Stomach (tissue), 19 donors: ENCODE measurements at places on chromosomes 2 and 18. TPM values are rescaled to one million over a fixed set of nuclear protein-coding genes. Genes with fewer than 3 reads are reported as not detected.

DNA sequence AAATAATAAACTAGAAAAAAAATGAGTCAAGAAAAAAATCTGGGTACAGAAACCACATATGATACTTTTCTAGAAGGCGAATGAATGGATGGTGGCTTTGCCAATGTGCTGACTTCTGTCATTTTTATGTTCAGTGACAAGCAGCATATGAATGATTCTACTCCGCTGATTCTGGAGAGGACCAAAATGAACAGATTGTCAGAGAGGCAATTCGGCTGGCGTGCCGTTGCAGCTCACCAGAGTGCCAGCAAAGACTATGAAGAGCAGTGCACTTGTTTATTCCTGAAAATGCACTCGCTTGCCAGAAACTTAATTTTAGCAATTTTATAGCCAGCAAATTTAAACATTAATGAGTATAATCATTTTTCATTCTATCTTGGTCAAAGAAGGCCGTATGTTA, 105.9 kb upstream of the NYAP2 start:
- no peak overlapping the region for H3K27ac ChIP-seq
- H3K27me3 ChIP-seq = no peaks in the 10 kb centered on the region
- H3K4me1 ChIP-seq = no peaks in the 10 kb centered on the region
- H3K4me3 ChIP-seq = no peak overlapping the region
- no peaks in the 10 kb centered on the region for H3K36me3 ChIP-seq
- DNase-seq = no peak

Gene KLHL30
- not detected for total RNA-seq

GRCh38 chr2:31446848-31447247, 32.3 kb upstream of the XDH start:
- DNase-seq = no peak
- no peak overlapping the region for H3K4me3 ChIP-seq
- H3K27me3 ChIP-seq = no peaks in the 10 kb centered on the region
- H3K27ac ChIP-seq = no peak overlapping the region

GRCh38 chr18:41320100-41320499, 634.9 kb upstream of the PIK3C3 start:
- no peak for DNase-seq
- H3K36me3 ChIP-seq = no peaks in the 10 kb centered on the region
- H3K4me3 ChIP-seq = no peak overlapping the region
- no peaks in the 10 kb centered on the region for H3K27me3 ChIP-seq

Gene PDE1A
- total RNA-seq = not detected

DNA sequence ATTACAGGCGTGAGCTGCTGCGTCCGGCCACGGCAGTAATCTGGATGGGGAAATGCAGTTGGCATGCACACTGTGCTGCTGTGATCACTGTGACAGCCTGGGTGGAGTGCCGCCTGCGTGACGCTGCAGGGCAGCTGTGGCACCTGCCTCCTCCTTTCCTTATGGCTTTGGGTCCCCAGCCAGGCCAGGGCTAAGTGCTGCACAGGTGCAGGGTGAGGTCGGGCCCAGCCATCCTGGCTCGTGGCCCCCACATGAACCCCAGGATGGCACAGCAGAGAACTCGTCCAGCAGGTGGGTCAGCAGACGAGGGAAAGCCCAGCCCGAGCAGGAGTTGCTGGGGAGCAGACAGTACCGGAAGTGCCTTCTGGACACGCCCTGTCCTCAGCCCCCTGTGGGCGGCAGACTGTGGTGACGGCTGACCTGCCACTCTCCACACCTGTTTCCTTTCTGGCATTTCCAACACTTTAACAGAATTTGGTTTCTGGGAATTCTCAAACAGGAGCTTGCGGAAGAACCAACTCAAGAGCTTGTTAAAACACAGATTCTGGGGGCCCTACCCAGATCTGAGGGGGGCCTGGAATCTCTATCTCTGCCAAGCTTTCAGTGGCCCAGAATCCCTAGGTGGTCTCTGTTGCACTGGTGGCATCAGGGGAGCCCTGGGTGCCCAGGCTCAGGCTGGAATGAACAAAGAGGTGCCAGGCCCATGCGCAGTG, 16.9 kb downstream of the HS1BP3 start:
- H3K4me3 ChIP-seq = no peak overlapping the region
- H3K27me3 ChIP-seq = no peaks in the 10 kb centered on the region
- peak; percentile 83 for DNase-seq
- peak overlapping the region; percentile 86 for H3K27ac ChIP-seq
- peaks cover 82% of the 10 kb centered on the region for H3K4me1 ChIP-seq

Gene EVA1A
- total RNA-seq = not detected

DNA sequence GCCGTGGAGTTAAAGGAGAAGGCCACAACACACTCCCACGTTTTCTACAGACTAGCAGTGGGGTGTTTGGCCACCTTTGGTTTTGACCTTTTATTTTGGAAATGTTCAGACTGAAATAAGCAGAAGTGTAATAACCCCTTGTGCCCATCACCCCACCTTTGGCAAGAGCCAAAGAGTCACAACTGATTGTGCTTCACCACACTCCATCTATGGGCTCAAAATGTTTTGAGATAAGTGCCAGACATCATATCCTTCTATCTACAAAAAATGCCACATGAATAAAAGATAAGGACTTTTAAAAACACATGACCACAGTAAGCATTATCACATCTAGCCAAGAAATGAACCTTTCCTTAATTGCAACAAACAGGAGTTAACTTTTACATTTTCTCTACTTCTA, 9.9 kb upstream of the GPR35 start:
- no peak overlapping the region for H3K4me3 ChIP-seq
- no peaks in the 10 kb centered on the region for H3K27me3 ChIP-seq
- peaks cover 6% of the 10 kb centered on the region for H3K4me1 ChIP-seq
- DNase-seq = no peak
- no peak overlapping the region for H3K27ac ChIP-seq

Gene PLGLB1
- not detected for total RNA-seq

DNA sequence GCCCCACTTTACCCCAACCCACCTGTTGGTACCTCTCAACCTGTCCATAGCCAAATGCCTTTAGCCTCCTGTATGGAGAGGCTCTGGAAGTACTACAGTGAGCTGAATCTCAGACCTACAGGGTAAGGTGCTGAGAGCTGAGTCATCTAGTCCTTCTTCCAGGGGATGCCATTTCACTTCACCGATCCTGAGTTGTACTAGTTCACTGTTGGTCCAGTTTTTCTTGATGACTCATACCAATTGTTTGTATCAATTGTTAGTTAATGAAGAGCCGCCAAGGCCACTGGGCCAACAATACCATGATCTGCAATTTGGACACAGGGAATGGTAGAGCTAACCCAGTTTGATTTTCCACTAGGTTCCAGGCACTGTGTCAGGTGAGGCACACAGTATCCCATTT, 257.0 kb downstream of the CLIP4 start:
- no peak overlapping the region for H3K27ac ChIP-seq
- H3K4me1 ChIP-seq = no peaks in the 10 kb centered on the region
- H3K36me3 ChIP-seq = no peaks in the 10 kb centered on the region
- DNase-seq = no peak

GRCh38 chr2:38692636-38693318, 26.9 kb downstream of the GALM start:
- peaks cover 16% of the 10 kb centered on the region for H3K4me1 ChIP-seq
- peaks cover 5% of the 10 kb centered on the region for H3K36me3 ChIP-seq
- H3K27ac ChIP-seq = peak overlapping the region; percentile 16
- DNase-seq = peak; percentile 61

Gene CNRIP1
- 16.1 TPM for total RNA-seq

GRCh38 chr2:45000921-45001868, 8.1 kb downstream of the SIX2 start:
- no peak for DNase-seq
- H3K4me3 ChIP-seq = peak overlapping the region; percentile 45
- no peaks in the 10 kb centered on the region for H3K36me3 ChIP-seq
- H3K27me3 ChIP-seq = peaks cover 100% of the 10 kb centered on the region

DNA sequence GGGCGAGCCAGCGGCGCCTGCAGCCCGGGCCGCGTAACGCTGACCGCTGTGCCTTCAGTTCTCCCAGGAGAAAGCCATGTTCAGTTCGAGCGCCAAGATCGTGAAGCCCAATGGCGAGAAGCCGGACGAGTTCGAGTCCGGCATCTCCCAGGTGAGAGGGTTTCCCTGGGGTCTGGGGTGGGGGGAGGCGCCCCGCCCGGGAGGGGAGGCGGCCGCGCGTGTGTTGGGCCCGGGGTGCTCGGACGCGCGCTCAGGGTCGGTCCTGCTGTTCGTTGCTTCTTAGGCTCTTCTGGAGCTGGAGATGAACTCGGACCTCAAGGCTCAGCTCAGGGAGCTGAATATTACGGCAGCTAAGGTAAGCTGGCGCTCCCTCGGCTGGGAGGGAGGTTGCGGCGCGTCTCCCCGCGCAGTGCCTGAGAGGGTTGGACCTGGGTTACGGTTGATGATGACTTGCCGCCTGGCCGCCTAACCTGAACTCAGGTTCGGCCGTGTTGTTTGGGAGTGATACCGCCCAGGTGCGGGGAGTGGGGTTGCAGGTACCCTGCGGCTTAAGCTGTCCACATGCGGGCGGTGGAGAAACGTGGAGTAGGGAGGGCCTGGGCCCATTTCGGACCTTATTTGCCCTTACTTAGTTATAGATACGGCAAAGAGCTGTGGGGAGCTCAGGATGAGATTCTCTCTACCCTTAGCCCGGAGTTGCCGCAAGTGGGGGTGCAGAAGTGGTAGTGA, 638 bp downstream of the RPS7 start:
- peak overlapping the region; percentile 83 for H3K27ac ChIP-seq
- peak overlapping the region; percentile 84 for H3K4me3 ChIP-seq
- H3K36me3 ChIP-seq = peaks cover 48% of the 10 kb centered on the region
- DNase-seq = peak; percentile 60
- peaks cover 45% of the 10 kb centered on the region for H3K4me1 ChIP-seq

DNA sequence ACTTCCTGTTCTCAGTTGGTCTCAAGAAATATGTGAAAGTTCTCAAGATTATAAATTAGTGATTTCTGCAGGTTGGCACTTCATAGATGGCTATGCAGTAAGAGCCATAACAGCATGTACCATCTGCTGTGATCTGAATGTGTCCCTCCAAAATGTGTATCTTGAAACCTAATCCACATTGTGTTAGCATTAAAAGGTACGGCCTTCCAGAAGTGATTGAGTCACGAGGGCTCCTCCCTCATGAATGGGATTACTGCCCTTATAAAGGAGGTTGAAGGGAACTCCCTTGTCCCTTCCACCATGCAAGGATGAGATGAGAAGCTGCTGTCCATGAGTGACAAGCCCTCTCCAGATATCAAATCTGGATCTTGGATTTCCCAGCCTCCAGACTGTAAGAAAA, 45.0 kb downstream of the METTL4 start:
- H3K4me1 ChIP-seq = no peaks in the 10 kb centered on the region
- no peaks in the 10 kb centered on the region for H3K27me3 ChIP-seq
- H3K27ac ChIP-seq = no peak overlapping the region
- no peak overlapping the region for H3K4me3 ChIP-seq
- DNase-seq = no peak

- H3K27ac ChIP-seq = no peak overlapping the region
- no peak overlapping the region for H3K4me3 ChIP-seq
- H3K27me3 ChIP-seq = no peaks in the 10 kb centered on the region
- no peak for DNase-seq
- no peaks in the 10 kb centered on the region for H3K36me3 ChIP-seq
- H3K4me1 ChIP-seq = peaks cover 27% of the 10 kb centered on the region
These were observed 48.0 kb downstream of the CDC42EP3 start for GRCh38 chr2:37623406-37623805.

- H3K4me3 ChIP-seq = no peak overlapping the region
- H3K36me3 ChIP-seq = no peaks in the 10 kb centered on the region
- no peak for DNase-seq
These were observed 125.0 kb downstream of the SETBP1 start for GRCh38 chr18:44805643-44806042.

DNA sequence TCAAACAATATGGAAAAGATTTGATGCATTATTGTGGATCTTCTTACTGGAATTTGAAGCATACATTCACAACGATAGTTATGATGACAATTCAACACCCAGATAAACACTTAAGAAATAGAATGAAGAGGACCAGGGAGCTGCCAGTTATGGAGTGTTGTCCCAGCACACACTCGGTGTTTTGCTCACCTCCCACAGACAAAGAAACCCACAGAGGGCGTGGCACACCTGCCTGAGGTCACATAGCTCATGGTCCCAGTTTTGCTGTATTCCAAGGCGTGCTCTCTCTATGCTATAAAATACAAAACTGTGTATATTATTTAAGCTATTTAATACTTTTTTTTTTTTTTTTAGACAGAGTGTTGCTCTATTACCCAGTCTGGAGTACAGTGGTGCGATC, 31.1 kb downstream of the EFR3B start:
- H3K36me3 ChIP-seq = no peaks in the 10 kb centered on the region
- DNase-seq = no peak
- no peaks in the 10 kb centered on the region for H3K27me3 ChIP-seq
- no peak overlapping the region for H3K27ac ChIP-seq
- no peak overlapping the region for H3K4me3 ChIP-seq
- H3K4me1 ChIP-seq = peaks cover 4% of the 10 kb centered on the region

DNA sequence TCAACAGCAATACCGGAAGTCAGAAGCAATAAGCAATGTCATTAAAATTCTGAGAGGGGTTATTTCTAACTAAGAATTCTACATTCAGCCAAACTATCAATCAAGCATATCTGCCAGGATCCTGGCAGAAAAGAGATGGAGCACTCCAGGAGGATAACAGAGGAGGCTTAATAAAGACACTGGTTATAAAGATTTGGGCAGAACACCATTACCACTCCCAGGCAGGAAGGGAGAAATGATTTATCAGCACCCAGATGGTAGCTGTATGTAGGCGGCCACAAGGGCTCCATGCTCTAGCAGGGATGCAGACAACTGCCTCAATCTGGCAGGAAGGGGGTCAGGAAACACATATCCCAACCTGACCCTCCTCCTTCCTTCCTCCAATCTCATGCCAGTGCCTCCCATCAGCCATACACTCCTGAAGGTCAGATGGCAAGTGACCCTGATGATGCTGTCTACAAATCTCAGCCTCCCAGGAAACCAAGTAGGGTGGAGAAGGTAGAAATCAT, 20.5 kb upstream of the TNFAIP6 start:
- no peak overlapping the region for H3K27ac ChIP-seq
- H3K4me3 ChIP-seq = no peak overlapping the region
- DNase-seq = peak; percentile 8
- H3K36me3 ChIP-seq = no peaks in the 10 kb centered on the region

DNA sequence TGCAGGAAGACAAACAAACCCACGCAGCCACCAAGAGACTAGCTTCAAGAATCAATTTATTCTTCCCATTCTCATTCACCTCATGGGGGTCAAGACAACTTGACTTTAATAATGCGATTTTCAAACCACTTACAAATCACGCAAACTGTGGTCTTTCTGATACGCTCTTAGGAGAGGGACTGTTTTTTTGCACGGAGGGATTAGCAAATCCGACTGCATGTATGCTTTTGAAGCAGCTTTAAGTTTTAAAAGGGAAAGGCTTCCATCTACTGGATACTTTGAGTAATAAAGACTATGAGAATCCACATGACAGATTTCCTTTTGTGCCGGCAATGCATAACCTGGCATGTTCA, 322.9 kb upstream of the KCNJ3 start:
- no peaks in the 10 kb centered on the region for H3K4me1 ChIP-seq
- H3K27me3 ChIP-seq = no peaks in the 10 kb centered on the region
- H3K27ac ChIP-seq = no peak overlapping the region

Gene MC4R
- total RNA-seq = not detected
